ENCODE measurements at places on chromosomes 6 and 20.
A peak's percentile ranks its signal among the peaks of the same experiment; 100 is the strongest.

GRCh38 chr6:15242937-15243614, 2.8 kb upstream of the JARID2 start:
- DNase-seq: no peak

- DNase-seq: no peak
These were observed 106.4 kb downstream of the RALGAPA2 start for GRCh38 chr20:20606050-20606449.

DNA sequence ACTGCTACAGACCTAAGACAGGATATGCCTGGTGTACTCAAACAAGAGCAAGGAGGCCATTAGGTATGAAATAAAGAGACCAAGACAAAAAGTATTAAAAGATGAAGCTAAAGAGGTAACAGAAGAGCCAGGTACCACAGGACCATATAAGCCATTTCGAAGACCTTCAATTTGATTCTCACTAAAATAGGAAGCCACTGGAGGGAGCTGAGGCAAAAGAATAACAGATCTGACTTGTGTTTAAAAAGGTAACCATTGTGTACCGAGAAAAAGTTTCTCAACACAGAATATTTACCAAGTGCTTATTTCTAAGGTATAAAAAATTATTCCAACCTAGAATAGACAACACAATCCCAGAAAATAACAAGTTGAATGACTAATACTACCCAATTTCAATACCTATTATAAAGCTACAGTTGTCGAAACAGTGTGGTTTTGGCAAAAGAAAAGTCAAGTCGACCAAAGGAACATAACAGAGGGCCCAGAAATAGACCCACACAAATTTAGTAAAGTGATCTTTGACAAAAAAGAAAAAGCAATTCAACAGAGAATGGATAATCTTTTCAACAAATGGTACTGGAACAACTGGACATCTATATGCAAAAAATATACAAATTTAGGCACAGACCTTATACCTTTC, 125.3 kb upstream of the DST start:
- DNase-seq: no peak

DNA sequence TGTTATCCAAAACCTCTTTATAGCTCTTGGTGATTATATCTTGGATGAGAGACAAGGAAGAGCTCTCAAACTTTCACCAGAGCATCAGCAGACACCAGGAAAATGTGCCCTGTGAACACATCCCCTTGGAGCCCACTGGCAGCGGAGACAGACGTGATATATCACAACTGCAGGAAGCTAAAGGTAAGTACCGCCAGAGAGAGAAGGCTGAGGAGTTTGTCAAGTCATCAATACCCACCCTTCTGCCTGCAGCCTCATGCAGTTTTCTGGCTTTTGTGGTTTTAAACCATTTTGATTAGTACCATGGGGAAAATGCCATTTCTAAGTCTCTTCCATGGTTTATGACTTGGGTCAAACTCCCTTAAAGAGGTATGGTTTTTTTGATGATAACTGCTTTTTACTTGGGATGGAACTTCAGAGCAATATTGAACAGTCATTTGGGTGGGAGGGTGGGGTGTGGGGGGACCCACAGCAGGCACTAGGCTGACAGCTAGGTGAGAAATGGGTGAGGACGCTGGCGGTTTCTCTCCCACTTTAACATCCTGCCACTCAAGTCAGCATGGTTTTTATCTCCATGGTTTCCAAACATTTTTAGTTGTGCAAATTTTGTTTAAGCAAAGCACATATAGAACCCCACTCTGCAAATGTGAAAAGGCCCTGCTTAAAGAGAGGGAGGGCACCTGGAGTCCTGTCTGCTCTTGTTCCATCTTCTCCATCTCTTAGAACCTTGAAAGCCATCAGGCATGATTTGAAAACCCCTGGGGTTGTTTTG, 108.4 kb downstream of the SCML4 start:
- no peak for DNase-seq

- DNase-seq: peak; percentile 98
These were observed 45.6 kb downstream of the LRRN4 start for GRCh38 chr20:6008254-6008653.

DNA sequence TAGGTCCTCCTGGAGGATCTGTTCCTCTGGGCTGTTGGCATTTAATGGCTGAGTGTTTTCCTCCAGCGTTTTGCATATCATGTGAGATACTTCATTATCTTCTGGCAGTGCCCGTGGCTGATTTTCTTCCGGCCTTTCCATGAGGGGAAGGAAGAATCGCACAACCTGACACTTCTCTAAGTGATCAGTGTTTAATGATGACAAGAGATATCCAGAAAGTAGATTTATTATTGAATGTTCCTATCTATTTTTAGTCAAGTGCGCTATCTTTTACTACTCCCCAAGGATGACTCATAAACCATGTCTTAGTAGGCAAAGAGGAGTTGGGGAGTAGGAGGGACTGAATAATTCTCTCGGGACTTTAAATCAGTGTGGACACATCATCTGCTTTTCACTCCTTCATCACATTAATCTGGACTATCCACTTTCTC, 149.7 kb downstream of the PLCB4 start:
- DNase-seq: no peak

DNA sequence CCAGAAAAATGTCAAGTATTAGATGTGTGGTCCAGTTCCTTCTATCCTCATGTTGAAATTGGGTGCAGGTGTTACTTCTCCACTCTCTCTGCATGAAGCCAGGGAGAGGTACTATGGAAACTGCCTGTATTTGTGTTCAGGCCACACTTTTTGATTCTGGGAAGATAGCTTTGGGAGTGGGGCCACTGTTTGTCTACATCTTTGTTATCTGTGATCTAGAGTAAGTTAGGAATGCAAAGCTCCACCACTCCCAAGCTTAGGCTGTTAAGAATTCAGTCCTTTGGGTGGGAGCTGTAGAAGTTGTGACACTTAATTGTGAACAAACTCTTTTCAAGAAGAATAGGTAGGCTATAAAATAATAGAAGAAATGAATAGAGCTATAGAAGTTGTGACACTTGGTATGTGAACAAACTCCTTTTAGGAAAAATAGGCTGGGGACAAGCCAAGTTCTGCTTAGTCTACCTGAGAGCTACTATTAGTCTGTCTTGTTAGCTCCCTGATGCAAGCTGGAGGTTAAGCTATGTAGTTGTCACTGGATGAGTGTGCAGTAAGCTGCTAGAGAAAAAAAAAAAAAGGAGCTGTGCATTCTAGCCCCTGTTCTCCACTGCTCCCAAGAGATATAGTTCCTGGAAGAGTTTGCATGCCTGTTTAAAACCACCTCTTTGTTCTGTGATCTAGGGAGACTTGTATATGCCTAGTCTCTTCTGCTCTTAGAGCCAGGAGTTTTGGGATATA, 7.1 kb upstream of the GFRAL start:
- no peak for DNase-seq

- peak; percentile 73 for DNase-seq
These were observed 1.2 kb downstream of the AKAP12 start for GRCh38 chr6:151240791-151241642.

- DNase-seq: peak; percentile 84
These were observed 443.1 kb upstream of the OPRM1 start for GRCh38 chr6:153595903-153596302.

GRCh38 chr6:138088326-138088762, 18.9 kb downstream of the PERP start:
- peak; percentile 94 for DNase-seq

GRCh38 chr6:114389111-114389510, 46.3 kb upstream of the HS3ST5 start:
- no peak for DNase-seq

GRCh38 chr20:944774-945410, 28.8 kb upstream of the ANGPT4 start:
- DNase-seq: no peak

GRCh38 chr6:75896526-75896925, 147.5 kb downstream of the MYO6 start:
- no peak for DNase-seq

- no peak for DNase-seq
These were observed 58.1 kb downstream of the UQCC1 start for GRCh38 chr20:35353646-35354045.

- DNase-seq: no peak
These were observed 158.9 kb upstream of the ZNF217 start for GRCh38 chr20:53752583-53752970.

DNA sequence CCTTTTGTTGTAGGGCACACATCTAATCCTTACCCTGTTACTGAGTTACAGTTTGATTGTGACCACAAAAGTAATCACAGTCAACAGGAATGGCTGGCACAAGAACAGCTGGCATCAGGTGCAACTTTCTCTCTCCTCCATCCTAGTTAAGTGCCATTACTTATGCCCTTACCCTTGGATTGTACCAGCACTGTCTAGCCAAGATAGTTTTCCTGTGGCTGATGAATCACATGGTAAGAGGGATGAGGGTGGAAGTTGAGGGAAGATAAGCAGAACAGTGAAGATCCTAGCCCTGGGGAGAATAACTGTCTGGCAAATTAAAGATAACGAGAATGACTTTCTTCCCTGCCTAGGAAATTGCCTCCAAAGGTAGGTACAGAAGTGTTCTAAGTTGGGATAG, 42.0 kb downstream of the RNF217 start:
- DNase-seq: no peak

DNA sequence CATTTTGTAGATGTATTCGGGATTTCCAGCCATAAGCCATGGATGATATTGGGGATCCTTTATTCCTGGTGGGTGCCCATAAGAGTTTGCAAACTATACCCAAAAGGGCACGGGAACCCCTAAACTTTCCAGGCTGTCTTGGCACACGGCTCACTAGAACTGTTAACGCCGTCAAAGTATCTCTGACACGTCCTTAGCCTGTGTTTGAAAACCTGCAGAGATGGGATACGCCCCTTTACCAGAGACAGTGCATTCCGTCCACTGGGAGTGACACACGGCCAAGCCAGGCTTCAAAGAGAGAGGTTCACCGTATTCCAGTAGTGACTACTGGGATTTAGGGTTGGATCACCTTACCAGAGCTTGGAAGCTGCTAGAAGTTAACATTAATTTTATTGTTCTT, 95.0 kb downstream of the THBS2 start:
- DNase-seq: no peak

GRCh38 chr20:18596270-18596669, 8.4 kb downstream of the DTD1 start:
- no peak for DNase-seq

DNA sequence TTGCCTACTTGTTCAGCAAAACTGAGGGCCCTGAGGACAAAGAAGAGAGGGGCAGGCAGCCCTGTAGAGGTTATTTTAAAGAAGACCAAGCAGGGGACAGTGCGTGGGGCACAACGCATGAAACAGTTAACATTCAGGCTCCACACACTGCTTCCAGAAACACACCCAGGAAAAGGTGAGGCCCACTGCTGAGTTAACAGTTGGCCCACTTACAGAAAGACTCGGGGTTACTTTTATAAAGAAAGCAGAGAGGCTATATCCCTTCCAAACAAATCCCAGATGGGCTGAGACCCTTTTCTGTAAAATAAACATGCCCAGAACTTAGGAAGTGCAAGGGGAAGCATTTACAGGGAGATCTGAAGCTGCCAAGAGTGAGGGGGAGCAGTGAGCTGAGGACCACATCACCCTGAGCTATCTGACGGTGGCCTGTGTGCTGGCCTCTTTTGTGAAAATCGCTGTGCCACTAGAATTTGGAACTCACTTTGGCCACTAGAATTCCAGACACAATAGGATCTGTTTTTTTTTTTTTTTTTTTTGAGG, 49.8 kb upstream of the SSTR4 start:
- no peak for DNase-seq

GRCh38 chr20:965956-966355, 36.2 kb downstream of the RSPO4 start:
- no peak for DNase-seq

DNA sequence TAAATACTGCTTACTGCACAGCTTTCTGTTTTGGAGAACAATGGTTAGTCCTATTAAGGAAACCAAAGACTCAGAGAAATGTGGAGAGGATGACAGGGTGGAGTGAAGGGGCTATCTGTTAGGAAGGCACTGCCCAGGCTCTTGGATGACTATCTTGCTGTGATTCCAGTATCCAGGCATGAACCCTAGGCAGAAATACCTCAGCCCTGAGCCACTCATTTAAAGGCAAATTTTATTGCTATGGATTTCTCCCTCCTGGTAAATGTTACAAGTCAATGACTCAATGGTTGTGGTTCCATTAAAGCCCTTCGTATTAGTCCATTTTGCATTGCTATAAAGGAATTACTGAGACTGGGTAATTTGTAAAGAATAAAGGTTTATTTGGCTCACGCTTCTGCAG, 25.9 kb downstream of the ADGRF4 start:
- peak; percentile 26 for DNase-seq

DNA sequence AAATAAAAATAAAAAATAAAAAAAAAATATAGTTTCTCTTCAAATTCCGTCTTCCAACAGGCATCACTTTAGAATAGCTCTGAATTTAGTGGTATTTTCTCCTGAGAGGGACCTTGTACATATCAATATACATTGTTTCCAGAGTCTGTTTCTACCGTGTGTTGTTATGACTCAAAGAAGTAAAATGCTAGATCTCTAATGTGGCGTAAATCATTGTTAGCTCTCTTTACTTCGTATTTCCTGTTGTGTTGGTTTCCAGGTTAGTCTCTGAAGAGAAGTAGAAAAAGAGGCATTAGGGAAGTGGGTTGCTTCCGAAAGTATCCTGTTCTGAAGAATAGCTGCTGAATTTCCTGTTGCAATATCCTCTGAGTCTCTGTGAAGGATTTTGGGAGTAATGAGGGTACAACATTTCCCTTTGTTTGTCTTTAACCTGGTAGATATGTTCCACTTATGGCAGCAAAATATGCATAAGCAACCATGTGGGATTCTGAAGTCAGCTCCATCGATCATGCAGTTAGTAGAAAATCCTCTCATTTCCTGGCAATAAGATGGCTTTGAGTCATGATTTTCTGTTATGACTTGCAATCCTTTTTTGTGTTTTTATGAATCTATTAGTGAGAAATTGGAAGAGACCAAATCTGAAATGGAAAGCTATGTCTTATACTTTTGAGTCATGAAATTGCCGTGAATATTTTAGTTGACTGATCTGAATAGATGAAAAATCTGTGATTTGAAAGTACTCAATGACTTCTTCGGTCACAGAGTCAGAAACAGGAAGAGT, 42.0 kb upstream of the MCHR2 start:
- peak; percentile 4 for DNase-seq

GRCh38 chr20:57079031-57080005, 187.1 kb downstream of the BMP7 start:
- no peak for DNase-seq

- DNase-seq: no peak
These were observed 159.4 kb downstream of the CDK19 start for GRCh38 chr6:110655821-110656220.

- peak; percentile 8 for DNase-seq
These were observed 112.1 kb upstream of the EYS start for GRCh38 chr6:65819152-65819551.
